Nucleus accumbens (tissue), 56 donors: ENCODE measurements at places on chromosomes 6 and 20.

DNA sequence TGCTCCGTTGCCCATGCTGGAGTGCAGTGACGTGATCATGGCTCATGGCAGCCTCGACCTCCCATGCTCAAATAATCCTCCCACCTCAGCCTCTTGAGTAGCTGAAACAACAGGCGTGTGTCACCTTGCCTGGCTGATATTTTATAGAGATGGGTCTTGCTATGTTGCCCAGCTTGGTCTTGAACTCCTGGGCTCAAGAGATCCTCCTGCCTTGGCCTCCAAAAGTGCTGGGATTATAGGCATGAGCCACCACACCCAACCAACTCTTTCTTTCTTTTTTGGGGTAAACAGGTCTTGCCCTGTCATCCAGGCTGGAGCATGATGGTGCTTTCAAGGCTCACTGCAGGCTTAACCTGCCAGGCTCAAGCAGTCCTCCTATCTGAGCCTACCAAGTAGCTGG is 266.4 kb downstream of the CDKAL1 start:
- no peak for DNase-seq

DNA sequence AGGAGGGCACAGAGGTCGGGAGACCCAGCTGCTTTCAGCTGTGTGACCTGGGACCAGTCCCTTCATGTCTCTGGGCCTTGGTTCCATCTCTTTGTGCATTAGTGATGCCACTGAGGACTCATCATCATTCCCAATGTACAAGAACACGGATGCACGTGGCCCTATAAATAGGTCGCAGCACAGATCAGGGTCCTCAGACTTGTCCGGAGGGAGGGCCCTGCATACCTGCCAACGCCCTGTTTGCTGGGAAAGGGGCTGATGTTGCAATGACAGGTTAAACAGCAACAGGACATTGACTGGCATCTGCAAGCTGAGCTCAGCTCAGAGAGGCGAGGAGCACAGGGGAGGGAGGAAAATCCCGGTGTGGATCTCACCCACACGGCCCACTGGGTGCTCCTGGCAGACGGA is 21.8 kb downstream of the TGM2 start:
- DNase-seq: no peak

GRCh38 chr6:25635886-25636317 is 16.1 kb upstream of the SCGN start:
- DNase-seq: no peak

DNA sequence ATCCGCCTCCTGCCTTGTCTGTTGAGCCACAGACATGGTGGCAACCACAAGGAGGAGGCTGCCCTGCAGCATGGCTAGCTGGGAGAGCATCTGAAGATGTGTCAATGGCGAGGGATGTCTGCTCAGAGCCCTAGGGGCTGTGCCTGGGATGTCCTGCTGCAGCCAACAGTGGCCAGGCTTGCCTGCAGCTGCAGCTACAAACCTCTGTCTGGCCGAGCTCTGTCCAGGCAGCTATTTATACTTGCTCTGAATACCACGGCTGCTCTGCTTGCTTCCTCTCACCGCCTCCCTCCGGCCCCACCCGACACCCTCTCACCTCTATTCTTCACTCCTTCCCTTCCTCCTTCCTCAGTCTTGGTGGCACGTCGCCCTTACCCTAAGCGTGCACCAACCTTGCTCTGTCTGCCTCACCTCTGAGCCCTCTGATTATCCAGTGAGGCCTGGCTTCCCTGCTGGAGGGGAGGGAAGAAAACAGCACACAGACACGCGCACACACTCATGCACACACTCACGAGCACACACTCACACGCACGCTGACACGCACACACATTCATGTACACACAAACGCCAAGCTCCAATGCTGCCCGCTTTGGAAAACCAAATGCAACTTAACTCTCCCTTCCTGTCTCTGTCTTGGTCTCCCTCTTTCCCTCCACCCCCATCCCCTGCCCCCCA is at the start of gene ANGPT4:
ANGPT4 (minus strand) TSS at position 210 of the 675 bp plus-strand sequence; CDS start at position 90, 120 bp downstream.
- DNase-seq: no peak

- DNase-seq: peak; percentile 93
Observed at GRCh38 chr6:116229287-116229913, 24.5 kb downstream of the TSPYL4 start.

GRCh38 chr20:43919686-43920403 is 5.2 kb downstream of the TOX2 start:
- no peak for DNase-seq

GRCh38 chr6:1915226-1915625 is 305.5 kb downstream of the FOXC1 start:
- DNase-seq: no peak

DNA sequence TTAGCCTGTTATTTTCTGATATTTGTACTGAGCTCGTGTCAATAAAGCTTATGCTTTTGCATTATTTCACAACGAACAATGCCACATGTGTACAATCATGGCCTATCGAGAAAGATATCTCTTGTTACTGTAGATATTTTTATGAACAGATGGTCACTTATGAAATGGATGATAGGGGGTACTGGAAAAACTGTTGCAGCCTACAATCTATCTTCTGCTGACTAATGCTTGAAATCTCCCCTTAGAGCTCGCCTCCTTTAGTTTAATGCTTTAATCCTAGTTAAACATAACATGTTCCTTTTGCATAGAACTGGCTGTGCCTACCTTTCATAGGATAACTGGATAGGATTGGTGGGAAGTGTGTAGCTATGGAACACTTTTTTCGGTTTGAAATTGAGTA is 296.2 kb downstream of the FARS2 start:
- no peak for DNase-seq
